ENCODE measurements at places on chromosomes 3 and 15.

DNA sequence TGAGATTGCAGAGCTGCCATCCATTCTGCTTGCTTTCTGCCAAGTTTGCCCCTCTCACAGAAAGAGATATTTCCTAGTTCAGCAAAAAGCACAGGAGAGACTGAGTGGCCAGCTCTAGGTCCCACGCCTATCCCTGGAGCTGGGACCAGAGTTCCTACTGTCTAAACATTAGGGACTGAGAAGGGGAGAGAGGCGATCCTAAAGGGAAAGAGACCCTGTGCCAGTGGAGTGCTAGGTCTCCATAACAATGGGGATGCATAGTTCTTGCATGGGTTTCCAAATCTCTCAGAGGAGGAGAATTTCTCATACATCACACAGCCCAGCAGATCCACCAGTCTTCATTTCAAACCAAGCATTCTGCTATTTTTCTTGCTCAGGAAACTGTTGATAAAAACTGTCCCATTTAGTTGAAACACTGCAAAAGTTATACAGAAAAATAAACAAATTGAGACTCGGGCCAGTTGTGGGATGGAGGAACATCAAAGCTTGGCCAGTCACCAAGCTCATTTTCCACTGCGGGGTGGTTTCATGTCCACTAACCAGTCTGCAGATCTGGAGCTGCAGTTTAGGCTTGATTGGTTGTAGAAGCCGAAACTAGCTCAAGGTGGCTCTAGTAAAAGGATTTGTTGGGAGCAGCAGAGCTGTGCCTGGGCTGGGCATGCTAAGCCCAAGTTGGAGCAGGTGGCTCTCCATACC is 62.7 kb downstream of the EEFSEC start:
- no peak for DNase-seq

- no peak for DNase-seq
Observed at GRCh38 chr15:82966671-82967071, 14.2 kb upstream of the HOMER2 start.

DNA sequence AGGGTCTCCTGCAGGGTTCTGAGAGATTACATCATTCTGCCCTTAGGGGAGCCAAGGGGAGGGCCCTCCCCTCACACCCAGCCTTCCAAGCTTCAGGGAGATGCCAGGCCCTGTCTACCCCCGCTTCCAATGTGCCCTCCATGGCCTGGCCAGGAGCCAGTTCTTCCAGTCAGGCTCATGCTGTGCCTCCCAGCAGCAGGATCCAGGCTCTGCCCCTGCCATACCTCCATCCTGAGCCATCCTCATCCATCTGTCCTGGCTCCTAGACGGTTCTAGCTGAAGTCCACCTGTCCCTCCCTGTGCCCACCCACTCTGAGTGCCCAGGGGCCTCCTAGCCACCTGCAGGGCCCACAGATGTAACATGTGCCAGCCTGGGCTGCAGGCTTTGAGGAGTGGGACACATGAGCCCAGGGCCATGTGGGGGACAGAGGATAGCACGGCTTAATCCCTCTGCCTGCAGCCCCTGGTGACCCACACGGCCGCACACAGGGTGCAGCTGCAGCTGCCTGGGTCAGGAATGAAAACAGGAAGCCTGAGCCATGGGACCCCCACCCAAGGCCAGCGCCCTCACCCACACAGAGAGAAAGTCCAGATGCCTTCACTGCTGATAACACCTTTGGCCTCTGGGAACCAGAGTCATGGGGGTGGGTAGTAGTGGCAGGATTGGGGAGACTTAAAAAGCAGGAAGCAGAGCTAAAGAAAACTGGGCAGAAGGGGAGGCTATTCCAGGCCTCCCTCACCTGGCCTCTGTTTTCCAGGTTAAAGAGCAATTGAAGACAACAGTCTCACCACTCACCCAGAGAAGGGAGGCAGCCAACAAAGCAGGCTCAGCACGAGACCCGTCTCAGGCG is 11.8 kb downstream of the PLCD1 start:
- DNase-seq: no peak

- DNase-seq: no peak
Observed at GRCh38 chr15:68511073-68511991, 67.5 kb upstream of the CORO2B start.

DNA sequence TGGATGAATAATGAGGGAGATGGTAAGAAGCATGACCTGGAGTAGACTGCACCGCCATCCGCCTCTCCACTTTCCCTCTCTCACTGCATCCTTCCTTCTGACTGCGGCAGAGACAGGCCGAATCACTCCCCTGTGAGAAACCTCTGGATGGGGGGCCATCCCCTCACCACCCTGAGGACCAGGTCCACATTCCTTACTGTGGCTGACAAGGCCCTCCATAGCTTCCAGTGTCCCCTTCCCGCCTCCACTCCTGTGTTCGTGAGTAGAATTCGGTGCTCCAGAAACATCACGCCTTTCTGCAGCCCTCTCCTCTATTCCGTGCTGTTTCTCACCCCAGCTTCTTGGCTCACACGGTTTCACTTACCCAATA is 2.8 kb downstream of the PIGZ start:
- no peak for DNase-seq

- DNase-seq: peak; percentile 18
Observed at GRCh38 chr3:133384331-133385027, 15.4 kb upstream of the BFSP2 start.

GRCh38 chr3:178103140-178103539 is 433.1 kb upstream of the KCNMB2 start:
- DNase-seq: no peak

DNA sequence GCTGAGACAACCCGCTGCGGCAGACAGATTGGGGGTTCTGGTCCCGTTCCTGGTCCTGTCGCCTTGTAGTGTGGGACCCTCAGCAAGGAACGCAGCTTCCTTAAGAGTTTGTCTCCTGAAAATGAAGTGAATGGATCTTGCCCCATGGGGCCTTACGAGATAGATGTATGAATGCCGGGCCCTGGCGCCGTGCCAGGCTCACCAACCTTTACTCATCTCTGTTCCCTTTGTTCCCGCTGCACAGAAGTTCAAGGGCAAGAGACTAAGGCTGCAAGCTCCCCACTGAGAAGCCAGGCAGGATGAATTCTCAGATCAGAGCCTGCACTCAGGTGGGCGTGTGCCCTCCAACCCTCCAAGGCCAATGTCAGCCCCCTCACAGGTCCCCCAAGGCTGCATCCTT is 162.7 kb upstream of the IQSEC1 start:
- no peak for DNase-seq

DNA sequence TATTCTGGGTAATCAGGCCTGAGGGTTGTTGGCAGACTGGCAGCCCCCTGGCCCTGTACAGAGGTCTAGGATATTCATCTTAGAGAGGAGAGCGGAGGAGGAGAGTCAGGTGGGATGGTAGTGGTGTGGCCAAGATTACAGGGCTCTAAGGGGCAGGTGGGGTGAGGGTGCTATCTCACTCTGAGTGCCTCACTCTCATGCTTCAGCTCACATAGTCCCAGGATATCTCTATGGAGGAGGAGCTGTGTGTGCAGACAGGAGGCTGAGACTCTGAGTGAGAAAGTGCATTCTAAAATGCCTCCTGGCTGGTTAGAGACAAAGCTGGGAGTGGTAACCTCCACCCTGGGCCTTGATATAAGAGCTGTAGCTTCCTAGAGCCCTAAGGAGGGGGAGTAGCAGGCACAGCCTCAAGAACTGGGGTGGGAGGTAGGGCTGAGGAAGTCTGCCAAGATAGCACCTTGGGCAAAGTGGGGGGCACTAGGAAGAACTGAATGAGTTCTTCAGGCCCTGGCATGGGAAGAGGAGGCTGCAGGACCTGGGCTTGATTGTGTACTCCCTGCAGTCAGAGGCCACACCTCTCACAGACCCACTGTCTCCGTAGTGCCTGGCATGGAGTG is 39.9 kb downstream of the CLSTN2 start:
- no peak for DNase-seq

DNA sequence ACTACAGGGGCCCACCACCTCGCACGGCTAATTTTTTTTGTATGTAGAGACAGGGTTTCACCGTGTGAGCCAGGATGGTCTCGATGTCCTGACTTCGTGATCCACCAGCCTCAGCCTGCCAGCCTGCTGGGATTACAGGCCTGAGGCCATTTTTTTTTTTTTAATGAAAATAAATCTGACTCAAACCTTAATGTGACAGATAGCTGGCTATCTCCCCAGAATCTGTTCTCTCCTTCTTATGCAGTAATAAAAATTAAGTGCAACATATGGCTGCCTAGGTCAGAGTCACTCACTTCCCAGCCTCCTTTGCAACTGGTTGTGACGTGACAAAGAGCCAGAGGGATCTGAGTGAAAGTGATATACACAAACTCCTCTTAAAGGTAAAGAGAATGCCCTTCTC is 53.0 kb downstream of the ZNF148 start:
- DNase-seq: no peak

- DNase-seq: no peak
Observed at GRCh38 chr3:13507247-13507569, 27.1 kb downstream of the HDAC11 start.

- peak; percentile 50 for DNase-seq
Observed at GRCh38 chr3:45724911-45725310, 35.7 kb downstream of the SACM1L start.

DNA sequence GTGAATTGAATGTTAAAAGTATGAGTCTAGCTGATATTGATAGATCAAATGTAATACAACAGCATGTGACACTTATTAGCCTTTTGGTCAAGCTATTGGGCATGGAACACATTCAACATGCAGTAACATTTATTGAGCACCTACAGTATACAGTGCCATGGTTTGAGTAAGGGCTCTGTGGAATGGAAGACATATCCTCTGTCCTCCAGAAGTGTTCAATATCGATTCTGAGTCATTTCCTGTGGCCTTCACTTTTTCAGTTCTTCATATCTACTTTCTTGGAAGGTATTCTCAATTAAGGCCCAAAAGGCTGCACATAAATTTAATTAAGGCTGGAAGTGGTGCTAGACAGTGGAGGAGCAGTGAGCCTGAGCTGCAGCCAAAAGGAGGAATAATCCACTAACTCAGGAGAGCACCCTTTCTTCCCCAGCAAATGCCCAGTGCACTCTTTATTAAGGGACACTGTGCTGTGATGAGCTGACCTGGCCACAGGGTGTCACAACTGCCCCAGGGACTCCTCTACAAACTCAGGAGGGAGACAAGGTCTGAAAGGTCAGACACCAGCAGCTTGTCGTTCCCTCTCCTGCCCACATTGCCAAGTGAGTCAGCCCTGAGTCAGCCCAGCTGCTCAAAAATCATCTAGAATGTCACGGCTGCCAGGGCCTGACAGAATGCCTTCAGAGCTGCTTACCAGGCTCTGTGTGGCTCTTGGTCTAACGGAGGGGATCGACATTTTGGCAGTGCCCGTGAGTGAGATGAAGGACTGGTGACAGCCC is 544.8 kb downstream of the AGBL1 start:
- DNase-seq: peak; percentile 19

GRCh38 chr3:79542-79941 is 117.0 kb upstream of the CHL1 start:
- no peak for DNase-seq
